ENCODE measurements at places on chromosomes 12 and 14.

DNA sequence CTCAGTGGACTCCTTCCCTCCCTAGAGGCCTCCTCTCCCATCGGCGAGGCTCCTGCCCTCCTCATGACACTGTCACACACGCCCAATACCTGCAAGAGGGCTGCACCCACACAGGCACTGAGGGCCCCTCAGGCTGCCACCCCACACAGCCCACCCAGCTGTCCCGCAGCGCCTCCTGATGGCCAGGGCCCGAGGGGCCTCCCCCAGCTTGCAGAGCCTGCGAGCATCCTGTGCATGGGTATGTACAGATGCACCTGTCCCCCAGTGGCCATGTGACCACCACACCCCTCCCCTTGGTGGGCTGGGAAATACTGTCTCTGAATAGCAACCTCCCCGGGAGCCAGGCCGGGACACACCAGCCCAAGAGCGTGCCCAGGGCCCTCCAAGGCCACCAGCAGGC is 19.0 kb upstream of the NUDT14 start:
- no peak for DNase-seq

GRCh38 chr12:10126413-10126812 is 3.6 kb downstream of the CLEC7A start:
- no peak for DNase-seq

DNA sequence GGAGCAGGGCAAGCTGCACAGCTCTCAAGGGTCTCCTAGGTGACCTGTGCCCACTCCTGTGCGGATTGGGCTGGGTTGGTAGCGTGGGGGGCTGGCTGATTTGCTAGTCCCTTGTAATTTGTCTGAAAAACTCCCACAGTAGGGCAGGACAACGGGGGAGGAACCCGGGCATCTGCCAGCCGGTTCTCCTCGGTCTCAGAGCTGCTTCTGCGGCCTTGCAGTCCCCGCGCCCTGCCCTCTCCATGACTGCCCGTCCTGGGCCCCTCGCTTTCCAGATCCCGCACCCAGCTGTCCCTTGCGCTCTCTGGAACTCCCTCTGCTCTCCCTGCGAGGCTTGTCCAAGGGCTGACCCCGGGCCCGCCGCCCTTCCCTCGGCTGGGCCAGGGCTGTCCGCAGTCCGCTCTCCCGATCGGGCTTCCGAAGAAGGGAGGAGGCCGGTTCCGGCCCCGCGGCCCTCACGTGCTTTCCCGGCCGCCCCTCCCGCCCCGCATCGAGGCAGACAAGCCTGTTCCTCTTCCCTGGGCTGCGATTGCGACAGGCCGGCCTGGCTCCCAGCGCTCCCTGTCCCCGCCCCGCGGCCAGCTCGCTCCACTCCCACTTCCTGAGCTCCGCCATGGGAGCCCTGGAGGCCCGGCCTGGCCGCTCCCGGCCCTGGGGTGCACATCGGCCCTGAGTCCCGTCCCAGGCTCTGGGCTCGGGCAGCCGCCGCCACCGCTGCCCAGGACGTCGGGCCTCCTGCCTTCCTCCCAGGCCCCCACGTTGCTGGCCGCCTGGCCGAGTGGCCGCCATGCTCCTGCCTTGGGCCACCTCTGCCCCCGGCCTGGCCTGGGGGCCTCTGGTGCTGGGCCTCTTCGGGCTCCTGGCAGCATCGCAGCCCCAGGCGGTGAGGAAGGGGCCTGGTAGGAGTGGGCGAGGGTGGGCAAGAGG is at the start of gene LTBR:
Gene LTBR (plus strand): TSS at position 591 of the 927 bp plus-strand sequence. CDS start 197 bp downstream, at position 788.
- DNase-seq, result peak; percentile 93

- no peak for DNase-seq
Measured at GRCh38 chr12:53973236-53974042, 513 bp downstream of the HOXC11 start.

DNA sequence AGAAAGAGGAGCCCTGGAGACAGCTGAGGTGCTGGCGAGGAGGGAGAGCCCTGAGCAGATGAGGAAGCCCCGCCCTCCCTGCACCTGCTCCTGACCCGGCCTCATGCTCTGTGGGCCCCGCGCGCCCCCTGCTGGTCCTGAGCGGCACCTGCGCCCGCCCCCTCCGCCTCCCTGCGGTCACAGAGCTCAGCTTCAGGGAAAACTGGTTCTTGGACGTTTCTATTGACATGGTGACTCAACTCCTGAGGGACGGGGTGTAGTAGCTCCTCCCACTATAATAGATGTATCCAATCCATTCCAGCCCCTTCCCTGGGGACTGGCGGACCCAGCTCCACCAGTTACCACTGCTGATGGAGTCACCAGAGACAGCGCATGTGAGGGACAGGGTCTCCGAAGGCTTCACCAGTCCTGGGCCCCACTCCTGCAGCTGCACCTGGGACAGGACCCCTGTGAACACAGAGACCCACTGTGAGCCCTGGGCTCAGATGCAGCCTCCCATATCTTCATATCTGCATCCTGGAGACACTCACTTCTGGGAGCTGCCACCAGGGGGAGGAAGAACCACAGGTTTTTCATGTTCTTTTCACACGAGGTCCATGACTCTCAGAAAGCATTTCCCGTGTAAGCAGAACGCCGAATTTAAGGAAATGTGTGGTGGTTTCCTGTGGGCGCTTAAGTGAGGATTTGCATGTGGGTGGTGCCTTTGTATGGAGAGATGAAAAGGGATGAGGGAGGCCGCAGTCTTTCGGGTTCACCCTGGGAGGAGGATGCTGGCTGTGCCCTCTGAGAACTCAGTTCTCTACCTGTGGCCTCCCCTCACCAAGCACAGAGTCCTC is 1346.4 kb downstream of the TMEM121 start:
- no peak for DNase-seq

DNA sequence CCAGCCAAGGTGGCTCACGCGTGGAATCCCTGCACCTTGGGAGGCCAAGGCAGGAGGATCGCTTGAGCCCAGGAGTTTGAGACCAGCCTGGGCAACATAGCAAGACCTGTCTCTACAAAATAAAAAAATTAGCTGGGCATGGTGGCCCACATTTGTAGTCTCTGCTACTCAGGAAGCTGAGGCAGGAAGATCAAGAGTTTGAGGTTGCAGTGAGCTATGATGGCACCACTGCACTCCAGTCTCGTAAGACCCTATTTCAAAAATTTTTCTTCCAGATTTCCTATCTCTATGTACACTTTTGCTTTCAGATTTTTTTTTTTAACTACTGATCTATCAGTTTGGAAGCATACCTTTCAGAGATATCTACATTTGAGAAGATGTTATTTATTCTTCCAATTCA is 15.3 kb downstream of the SNX6 start:
- no peak for DNase-seq

GRCh38 chr14:89352976-89353765 is 63.9 kb downstream of the FOXN3 start:
- no peak for DNase-seq

DNA sequence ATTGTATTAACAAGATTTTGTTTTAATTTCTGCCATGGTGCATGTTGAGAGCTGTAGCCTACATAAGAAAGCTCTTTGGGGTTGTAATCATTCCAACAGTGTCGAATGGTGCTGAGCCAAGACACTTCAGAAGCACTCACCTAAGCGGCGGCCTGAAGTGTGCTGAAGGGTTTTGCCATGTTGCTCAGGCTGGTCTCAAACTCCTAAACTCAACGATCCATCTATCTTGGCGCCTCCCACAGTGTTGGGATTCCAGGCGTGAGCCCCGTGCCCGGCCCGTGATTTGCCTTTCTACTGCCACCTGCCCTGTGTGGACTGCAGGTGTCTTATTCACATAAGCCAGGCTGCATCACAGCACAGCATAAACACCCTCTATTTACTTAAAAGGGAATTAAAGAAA is 48.9 kb downstream of the AMN start:
- no peak for DNase-seq

- peak; percentile 70 for DNase-seq
Measured at GRCh38 chr12:63045020-63045860, 105.8 kb downstream of the AVPR1A start.

DNA sequence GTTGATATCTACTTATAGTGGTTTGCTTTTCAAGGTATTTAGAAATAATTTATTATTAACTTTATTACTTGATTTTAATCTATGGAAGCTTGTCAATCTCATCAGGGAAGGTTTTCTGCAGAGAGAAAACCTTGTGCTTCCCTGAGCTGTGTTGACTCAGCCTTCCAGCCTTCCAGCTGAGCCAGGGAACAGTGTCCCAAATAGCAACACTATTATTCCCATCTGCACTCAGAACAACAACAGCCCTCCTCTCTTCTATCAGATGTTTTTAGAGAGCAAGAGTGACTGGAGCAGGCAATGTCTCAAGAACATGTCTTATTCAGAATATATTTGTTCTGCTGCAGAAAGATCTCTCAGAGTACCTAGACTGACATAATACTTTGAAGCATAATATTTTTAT is 389.9 kb upstream of the GARIN6 start:
- DNase-seq, result no peak

DNA sequence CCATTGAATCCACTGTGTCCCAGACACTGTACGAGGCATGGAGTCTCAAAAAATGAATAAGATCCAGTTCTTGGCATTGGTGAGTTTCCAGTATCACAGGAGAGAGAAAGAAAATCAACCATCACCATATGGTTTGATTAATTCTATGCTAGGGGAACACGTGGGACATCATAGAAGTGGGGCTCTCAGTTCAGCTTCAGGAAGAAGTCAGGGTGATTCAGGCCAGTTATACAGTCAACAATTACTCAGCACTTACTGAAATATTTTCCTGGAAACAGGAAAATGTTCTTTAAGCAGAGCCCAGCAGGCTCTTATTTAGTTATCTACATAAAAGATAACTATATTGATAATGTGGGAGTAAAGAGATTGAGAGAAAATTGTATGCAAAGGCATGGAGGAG is 407.2 kb downstream of the NOVA1 start:
- DNase-seq, result peak; percentile 20

- DNase-seq, result no peak
Measured at GRCh38 chr12:53775478-53776145, 23.8 kb upstream of the CISTR start.

GRCh38 chr12:46208370-46208769 is 60.5 kb downstream of the SLC38A1 start:
- DNase-seq, result no peak

DNA sequence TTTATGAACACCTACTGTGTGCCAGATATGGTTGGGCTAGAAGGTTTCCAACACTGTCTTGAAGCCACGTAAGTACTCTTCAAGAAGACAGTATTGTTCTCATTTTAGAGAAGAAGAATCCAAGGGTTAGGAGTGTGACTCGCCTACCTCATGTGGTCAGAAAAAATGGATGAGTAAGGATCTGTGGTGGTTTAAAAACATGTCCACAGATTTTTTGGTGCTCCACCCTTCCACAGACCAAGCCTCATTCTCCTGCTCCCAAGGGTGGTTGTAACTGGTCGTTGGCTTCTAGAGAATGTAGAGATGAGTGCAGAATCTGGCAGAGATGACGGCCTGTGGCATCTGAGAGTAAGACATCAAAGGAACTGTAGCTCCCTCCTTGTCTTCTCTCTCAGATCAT is 30.3 kb upstream of the TTC7B start:
- DNase-seq, result peak; percentile 75

- no peak for DNase-seq
Measured at GRCh38 chr12:739349-739748, 13.0 kb upstream of the WNK1 start.

DNA sequence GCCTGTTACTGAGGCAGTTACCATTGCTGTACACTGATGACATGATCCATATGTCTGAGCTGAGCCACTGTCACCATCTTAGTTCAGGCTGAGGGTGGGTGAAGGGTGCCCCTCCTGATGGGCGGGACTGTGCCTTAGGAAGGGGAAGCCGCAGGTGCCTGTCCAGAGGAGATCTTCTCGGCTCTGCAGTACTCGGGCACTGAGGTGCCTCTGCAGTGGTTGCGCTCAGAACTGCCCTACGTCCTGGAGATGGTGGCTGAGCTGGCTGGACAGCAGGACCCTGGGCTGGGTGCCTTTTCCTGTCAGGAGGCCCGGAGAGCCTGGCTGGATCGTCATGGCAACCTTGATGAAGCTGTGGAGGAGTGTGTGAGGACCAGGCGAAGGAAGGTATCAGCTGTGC is 3.7 kb downstream of the RNF31 start:
- no peak for DNase-seq

GRCh38 chr12:124898200-124898922 is 16.1 kb downstream of the UBC start:
- no peak for DNase-seq

DNA sequence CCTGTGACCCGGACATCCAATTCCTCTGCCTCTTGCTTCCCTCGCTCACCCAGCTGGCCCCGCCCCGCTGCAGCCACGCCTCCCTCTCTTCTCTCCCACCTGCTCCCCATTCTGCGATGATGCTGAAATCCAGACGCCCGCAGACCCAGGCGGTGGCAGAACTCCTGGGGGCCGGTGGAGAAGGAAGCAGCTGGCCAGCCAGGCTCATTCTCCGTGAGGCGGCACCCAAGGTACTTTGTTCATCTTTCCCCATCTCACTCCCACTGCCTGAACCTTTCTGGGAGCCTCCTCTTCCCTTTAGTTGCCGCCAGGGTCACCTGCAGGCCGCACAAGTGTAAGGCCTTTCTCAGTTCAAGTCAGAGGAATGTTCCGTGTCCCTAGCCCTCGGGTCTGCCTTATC is 35.7 kb downstream of the FOXN4 start:
- no peak for DNase-seq

All from fibroblast of skin of abdomen (primary cell).